ENCODE measurements at places on chromosomes 13 and 19.

DNA sequence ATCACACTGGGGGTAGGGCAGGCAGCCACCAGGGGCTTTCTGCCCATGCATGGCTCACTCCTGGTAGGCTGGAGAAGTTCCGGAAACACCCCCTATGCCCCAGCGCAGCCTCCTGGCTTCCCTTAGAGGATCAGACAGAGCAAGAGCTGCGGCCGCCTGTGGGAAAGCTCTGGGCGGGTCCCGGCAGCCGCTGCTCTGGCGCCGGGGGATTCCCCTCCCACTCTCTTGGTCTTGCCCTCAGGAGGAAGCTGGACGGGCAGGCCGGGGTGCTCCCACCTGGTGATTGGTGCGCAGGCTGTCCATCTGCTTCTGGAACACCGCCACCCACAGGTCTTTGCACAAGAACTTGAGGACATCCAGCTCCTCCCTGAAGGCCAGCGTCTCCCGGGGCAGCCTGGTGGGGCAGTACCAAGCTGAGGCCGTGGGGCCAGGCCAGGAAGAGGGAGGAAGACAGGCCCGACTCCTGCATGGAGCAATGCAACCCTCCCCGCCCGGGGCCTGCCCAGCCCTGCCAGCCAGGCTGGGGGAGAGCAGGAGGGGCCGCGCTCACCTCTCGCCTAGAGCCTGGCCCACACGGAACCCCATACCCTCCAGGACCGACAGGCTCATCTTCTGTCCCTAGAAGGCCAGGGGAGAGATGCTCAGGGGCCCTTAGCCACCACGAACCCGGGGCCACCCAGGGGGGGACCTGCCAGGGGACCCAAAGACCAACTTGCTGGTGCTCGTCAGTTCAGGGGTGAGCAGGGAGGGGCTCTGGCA lies 4.0 kb upstream of the NKPD1 start:
- DNase-seq, result no peak

DNA sequence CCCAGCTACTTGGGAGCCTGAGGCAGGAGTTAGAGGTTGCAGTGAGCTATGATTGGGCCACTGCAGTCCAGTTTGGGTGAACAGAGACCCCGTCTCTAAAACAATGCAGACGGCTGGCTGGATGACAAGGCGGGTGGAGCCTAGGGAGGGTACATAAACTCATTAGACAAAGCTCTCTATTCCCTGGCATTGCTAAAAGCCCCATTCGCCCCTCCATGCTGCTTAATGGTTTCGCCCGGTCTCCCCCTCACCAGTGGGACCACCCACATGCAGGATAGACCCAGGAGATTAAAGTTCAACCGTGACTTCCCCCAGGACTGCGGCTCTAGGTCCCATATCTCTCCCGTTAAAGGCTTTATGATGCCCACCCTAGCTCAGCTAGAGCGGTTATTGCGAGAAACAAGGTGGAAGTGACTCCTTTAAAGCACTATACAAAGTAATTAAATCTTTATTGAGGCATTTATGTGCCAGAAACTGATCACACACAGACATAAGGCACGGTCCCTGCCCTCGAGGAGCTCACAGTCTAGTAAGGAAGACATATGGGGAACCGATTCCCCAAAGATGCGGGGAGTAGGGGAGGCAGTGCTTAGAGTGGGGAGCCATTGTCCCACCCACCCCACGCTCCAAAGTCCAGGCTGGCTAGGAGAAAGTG lies 4.9 kb downstream of the LYPD3 start:
- no peak for DNase-seq

- no peak for DNase-seq
Measured at GRCh38 chr13:99022941-99023340, 45.1 kb upstream of the DOCK9 start.

DNA sequence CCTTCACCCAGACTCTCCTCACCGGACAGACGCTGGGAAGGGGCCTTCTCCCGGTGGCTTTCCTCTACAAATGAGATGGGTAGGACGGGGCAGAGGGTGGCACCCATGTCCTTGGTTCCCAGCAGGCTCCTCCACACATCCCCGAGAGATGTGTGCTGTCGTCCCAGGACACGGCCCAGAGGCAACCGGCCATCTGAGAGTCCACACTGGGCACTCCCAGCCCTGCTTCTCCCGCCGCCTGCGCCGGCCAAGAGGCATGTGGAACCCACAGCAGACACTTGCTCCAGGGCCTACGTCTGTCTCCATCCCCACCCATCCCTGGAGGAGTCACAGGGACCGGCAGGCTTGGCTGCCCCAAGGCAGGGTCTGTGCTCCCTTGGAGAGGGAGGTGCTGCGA lies 179.9 kb downstream of the KDM4B start:
- DNase-seq, result no peak

DNA sequence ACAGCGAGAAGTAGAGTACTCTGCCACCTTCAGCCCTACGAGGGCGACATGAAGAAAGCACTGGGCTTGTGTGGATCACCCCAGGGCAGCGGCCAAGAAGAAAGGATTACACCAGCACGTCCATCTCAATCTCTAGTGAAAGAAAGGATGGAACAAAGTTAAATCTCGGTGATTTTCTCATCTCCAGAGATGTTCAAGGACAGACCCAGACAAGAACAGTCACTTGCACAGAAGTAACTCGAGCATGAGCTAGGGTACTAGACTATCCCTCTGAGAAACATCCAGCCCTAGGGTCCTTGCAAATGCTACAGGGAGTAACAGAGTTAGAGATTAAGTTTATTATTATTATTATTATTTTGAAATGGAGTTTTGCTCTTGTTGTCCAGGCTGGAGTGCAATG lies 106.7 kb downstream of the CRYL1 start:
- no peak for DNase-seq

GRCh38 chr19:49186108-49186507 lies 28.5 kb downstream of the TRPM4 start:
- no peak for DNase-seq

GRCh38 chr13:109198585-109198984 lies 569.2 kb downstream of the MYO16 start:
- no peak for DNase-seq

- DNase-seq, result no peak
Measured at GRCh38 chr13:34722922-34723321, 219.1 kb upstream of the NBEA start.

DNA sequence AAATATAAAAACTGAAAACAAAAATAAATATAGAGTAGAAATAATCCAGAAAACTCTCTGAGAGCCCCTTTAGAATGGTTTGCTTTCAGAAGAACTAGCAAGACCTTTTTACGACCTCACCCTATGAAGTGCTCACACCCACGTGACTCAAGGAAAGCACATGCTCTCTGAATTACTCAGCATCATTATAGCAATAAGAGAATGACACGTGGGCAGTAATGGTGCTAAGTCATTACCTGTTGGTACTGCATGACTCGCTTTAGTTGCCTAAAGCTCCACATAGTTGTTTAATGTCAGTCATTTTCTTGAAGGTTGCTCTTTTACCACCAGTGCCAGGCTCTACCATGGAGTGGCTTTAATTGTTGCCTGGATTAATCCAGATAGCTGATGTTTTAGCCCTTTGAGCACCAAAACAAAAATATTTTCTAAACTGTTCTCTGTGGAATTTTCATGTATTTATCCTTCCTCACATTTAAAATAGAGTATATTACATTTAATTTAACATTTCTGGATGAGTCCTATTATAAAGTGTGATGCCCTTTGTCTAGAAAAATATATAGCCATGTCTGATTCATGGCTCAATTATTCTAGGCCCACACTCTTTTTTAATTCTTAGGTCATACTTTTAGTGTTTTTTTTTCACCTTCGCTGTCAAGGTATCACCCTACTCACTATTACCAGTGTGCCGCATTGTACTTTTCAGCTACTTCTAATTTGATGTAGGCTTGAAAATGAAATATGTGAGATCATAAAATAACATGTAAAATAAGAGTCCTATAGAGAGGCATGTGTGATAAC lies 56.8 kb downstream of the THSD1 start:
- no peak for DNase-seq

GRCh38 chr13:111304041-111304544 lies 16.3 kb upstream of the TEX29 start:
- DNase-seq, result no peak

GRCh38 chr13:21557995-21558394 lies 46.0 kb downstream of the MICU2 start:
- DNase-seq, result no peak

Measured in NK-92 treated with Interleukin-12 subunit alpha and Interleukin-12 subunit beta, amount 100 ng/mL, for 24 hours (cell line).